ENCODE measurements at places on chromosomes 16 and 17. TPM values are rescaled to one million over a fixed set of nuclear protein-coding genes. Genes with fewer than 3 reads are reported as not detected.

- DNase-seq = no peak
Observed at GRCh38 chr17:61395983-61396585, 3.6 kb upstream of the TBX2 start.

DNA sequence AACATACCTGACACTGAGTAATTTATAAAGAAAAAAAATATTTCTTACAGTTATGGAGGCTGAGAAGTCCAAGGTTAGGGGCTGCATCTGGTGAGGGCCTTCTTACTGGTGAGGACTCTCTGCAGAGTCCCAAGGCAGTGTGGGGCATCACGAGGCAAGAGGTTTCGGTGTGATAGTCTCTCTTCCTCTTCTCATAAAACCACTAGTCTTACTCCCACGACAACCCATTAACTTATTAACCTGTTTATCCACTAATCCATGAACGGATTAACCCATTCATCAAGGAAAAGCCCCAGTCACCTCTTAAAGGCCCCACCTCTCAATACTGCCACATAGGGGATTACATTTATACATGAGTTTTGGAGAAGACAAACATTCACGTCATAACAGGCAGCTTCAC, 20.1 kb downstream of the CIITA start:
- no peak for DNase-seq

The TRPV2 gene
- 8.9 TPM for total RNA-seq

- no peak for DNase-seq
Observed at GRCh38 chr17:70447588-70447987, 278.3 kb downstream of the KCNJ2 start.

DNA sequence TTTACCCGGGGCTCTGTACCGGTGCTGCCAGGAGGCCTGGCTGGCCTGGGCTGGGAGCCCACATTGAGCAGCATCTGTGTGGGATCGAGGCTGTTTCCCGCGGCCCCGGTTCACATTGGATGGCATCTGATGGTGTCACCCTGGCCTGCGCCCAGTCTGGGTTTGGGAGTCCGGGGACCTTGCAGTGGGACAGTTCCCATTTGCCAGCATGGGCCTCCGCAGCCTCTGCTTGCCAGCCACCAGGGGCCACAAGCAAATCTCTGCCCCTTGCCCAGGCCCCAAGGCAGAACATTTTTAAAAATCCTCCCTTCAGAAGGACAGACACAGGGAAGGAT, 64.5 kb downstream of the BANP start:
- DNase-seq = no peak

DNA sequence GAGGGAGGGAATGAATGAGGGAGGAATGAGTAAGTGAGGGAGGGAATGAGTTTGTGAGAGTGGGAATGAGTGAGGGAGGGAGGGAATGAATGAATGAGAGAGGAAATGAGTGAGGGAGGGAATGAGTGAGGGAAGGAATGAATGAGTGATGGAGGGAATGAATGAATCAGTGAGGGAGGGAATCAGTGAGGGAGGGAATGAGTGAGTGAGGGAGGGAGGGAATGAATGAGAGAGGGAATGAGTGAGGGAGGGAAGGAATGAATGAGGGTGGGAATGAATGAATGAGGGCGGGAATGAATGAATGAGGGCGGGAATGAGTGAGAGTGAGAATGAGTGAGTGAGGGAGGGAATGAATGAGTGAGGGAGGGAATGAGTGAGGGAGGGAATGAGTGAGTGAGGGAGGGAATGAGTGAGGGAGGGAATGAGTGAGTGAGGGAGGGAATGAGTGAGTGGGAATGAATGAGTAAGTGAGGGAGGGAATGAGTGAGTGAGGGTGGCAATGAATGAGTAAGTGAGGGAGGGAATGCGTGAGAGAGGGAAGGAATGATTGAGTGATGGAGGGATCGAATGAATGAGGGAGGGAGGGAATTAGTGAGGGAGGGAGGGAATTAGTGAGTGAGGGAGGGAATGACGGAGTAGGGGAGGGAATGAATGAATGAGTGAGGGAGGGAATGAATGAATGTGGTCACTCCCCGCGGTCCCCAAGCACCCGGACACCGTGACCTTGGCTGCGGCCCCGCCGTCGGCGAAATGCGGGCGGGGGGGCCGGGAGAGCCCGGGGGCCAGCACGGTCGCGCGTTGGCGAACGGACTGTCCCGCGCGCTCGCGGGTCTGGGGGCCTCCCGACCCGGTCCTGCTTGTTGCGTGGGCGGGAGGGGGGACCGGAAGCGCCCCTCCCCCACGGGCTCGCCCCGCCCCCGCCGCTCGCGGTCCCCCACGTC, 1.1 kb upstream of the UBE2I start:
- DNase-seq = no peak

The EVI2B gene
- total RNA-seq = 2.0 TPM

The P2RX1 gene
- 1.4 TPM for total RNA-seq

- no peak for DNase-seq
Observed at GRCh38 chr16:89434490-89434889, 55.9 kb downstream of the ANKRD11 start.

- DNase-seq = no peak
Observed at GRCh38 chr17:49588726-49589576, 13.3 kb downstream of the NXPH3 start.

GRCh38 chr16:1019231-1020090, 37.9 kb downstream of the SOX8 start:
- DNase-seq = no peak

GRCh38 chr16:67468731-67469130, 12.2 kb downstream of the ATP6V0D1 start:
- no peak for DNase-seq

GRCh38 chr17:8288336-8289102, at the start of gene RANGRF:
Gene RANGRF, plus strand, starts transcription at chr17:8288670. Its CDS starts 119 bp downstream, at chr17:8288789.
- peak; percentile 98 for DNase-seq

DNA sequence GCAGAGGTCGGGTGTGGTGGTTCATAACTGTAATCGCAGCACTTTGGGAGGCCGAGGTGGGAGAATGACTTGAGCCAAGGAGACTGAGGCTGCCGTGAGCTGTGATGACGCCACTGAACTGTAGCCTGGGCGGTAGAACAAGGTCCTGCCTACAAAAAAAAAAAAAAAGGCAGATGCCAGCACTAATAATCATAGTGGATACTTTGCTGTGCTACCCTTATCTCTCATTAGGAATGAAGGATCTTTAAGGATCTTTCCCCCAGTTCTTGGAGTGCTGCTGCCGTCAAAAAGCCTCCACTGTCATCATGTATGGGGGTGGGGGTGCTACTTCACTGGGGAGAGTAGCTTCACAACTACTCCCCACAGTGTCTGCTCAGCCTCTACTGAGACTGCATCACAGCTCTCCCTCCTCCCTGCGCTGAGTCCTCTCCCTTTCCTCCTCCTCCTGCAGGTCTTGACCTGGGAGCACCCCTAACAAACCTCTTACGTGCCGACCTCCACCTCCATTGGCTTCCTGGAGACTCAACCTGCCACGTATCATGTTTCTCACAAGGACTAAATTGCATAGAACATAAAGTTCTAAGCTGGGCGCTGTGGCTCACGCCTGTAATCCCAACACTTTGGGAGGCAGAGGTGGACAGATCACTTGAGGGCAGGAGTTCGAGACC, 24.4 kb upstream of the ST6GALNAC1 start:
- no peak for DNase-seq

DNA sequence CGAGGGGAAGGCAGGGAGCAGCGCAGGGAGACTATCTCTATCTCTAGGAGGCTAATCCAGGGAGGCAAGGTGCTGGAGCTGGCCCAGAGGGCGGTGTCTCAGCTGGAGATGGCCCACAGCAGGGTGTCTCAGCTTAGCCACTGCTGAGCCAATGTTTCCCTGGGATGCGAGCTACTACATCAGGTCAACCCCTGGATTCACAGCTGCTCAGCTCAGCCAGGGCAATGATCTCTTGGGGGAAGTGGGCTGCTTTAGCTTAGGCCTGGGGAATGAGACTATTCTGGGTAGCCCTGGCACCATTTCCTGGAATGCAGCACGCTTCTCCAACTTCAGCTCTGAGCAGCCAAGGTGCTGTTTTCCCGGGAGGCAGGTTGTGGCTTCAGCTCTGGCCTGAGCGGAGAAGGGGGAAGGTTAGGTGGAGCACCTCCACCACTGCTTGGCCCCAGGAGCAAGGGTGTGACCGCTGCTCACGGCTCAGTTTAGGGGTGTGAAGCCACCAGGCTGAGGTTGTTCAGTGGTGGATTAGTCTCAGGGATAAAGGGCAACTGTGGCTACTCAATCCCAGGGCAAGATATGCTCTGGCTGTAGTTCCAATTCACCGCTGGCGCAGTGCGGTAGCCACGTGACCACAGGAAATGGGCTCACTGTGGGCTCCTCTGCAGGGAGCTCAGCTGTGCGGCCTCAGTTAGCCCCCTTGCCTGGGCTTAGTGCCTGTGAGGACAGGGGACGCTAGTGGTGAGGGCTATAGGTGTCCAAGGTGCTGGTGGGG, 5.2 kb upstream of the PRSS21 start:
- no peak for DNase-seq

The CACNG3 gene
- not detected for total RNA-seq

The RNF112 gene
- 1.5 TPM for total RNA-seq

DNA sequence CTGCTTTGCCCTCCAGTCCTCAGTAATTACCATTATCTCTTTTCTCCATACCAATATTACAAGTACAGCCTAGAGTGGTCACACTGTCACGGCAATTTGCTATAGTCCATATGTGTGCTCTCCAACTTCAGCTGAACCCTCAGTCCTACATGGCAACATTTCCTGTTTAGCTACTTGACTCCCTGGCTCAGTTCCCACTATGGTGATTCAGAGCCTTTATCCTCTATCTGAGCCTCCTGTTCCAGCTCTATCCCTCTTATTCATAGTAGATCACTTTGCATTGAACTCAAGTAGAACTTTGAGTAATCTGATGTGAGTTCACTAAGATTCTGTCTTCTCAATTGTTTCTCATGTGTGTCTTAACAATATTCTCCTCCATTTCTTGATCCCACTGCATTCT, 43.7 kb upstream of the GOSR1 start:
- no peak for DNase-seq

DNA sequence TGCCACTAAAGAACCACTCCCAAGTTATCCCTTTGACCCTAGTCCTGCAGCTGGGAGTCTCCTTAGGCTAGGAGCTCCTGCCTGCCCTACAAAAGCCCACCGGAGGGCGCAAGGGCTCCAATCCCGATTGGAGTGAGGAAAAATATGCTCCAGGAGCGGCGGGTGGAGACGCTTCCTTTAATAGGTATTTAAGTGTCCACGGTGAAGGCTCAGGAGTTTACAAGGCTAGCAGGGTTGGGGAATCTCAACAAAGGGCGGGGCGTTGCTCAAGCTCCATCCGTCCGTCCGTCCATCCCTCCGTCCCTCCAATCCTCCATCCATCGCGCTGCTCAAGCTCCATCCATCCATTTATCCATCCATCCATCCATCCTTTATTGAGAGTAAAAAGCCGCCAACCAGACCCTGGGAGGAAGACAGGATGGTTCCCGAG, 556 bp upstream of the SPNS1 start:
- DNase-seq = no peak

- DNase-seq = peak; percentile 85
Observed at GRCh38 chr16:27179500-27180072, 23.7 kb upstream of the KDM8 start.

DNA sequence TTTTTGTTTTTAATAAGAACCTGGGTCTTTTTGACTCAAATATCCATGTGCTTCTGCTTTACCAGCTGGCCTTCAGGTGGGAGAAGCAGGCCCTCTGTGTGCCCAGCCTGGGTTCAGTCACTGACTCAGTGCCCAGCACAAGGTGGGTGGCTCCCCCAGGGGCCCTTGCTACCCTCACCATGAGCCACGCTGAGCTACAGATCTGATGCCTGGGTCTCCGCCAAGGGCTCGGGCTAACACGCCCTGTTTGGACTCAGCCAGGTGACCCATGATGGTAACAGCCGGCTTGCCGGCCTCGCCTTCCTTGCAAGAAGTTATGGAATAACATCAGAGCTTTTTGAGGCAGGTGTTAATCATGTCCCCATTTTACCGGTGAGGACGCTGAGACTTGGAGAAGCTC, 109.5 kb upstream of the NLRP1 start:
- DNase-seq = no peak

DNA sequence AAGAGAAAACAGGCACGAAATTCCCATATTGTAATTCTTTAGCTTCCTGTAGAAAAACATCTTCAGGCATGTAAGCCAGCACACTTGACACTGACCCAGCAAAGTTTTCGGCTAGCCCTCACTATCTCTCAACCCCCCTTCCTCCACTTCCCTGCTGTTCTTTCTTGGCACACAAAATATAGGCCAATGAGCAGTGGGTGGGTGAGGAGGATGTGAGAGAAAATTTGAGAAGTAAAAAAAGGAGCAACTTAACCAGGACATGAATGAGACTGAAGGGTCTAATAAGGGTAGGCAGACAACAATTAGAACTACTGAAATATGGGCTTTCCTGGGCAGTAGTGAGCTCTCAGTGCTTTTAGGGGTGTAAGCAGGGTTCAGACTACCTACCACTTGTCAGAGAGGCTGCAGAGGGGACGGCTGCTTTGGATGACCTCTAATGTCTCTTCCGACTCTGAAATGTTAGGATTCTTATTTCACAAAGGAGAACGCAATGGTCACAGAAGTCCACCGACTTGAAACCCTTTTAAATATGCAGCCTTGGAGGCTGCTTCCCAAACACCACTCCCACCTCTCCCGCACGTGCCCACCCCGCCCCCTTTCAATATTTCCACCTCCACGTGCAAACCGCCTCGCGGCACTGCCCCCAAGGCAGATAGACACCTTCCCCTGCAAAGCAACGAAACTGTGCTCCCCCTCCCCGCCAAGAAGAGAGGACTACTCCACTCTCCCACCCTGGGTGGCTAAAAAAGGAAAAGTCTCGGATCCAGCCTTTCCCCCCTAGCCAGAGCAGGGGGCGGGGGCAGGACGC, 889 bp downstream of the MBTD1 start:
- DNase-seq = no peak

- DNase-seq = no peak
Observed at GRCh38 chr17:7235693-7236665, 1.7 kb upstream of the DVL2 start.

The C1QL1 gene
- total RNA-seq = 1.4 TPM

GRCh38 chr17:41338961-41339485, 11.6 kb downstream of the KRT33A start:
- DNase-seq = no peak

The PHOSPHO1 gene
- 0.36 TPM for total RNA-seq

The SLC52A1 gene
- total RNA-seq = 3.3 TPM

The C16orf95 gene
- total RNA-seq = 1.4 TPM

The SHISA6 gene
- total RNA-seq = 1.5 TPM

DNA sequence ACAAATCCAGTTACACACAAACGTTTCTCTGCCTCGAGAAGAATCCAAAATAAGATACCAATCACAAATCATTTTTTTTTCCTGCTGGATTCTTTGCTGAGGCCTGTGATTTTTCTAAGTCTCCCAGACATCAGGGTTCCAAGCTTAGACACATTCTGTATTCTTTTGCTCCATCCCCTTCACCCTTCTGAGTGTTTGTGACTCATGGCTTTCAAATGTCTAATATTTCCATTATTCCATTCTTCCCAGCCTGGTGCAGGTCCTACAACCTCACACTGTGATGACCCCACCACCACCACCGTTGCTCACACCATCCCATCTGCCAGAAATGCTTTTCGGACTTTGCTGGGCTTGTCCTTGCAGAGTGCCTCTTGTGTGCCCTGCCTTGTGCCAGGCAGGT, 480.1 kb downstream of the SOX9 start:
- no peak for DNase-seq

GRCh38 chr17:17080781-17081180, 38.5 kb downstream of the MPRIP start:
- peak; percentile 67 for DNase-seq

The RNF222 gene
- total RNA-seq = 13.4 TPM

- DNase-seq = no peak
Observed at GRCh38 chr17:39925282-39926134, 1.9 kb downstream of the ORMDL3 start.

- DNase-seq = peak; percentile 14
Observed at GRCh38 chr16:86085795-86086194, 186.8 kb downstream of the IRF8 start.
